ENCODE measurements at places on chromosomes 16 and 17.

- DNase-seq: no peak
These were observed 74.9 kb upstream of the HS3ST2 start for GRCh38 chr16:22739077-22739476.

- no peak for DNase-seq
These were observed 216.0 kb downstream of the C16orf78 start for GRCh38 chr16:49589544-49590031.

DNA sequence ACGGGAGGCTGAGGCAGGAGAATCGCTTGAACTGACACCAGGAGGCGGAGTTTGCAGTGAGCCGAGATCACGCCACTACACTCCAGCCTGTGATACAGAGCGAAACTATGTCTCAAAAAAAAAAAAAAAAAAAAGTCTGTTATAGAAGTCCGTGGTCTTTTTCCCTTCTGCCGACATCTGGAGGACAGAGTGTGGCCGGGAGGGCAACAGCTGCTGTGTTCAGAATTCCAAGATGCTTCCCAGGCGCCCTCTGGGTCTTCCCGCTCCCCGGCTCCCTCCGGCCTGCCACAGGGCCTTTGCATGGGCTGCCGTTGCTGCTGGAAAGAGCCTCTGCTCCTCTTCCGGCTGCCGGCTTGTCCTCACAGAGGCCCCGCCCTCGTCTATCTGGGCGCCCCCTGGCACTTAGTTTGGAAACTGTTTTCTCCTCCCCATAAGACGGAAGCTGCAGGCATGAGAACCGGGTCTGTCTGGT, 2.4 kb upstream of the CACNA1H start:
- DNase-seq: peak; percentile 20

DNA sequence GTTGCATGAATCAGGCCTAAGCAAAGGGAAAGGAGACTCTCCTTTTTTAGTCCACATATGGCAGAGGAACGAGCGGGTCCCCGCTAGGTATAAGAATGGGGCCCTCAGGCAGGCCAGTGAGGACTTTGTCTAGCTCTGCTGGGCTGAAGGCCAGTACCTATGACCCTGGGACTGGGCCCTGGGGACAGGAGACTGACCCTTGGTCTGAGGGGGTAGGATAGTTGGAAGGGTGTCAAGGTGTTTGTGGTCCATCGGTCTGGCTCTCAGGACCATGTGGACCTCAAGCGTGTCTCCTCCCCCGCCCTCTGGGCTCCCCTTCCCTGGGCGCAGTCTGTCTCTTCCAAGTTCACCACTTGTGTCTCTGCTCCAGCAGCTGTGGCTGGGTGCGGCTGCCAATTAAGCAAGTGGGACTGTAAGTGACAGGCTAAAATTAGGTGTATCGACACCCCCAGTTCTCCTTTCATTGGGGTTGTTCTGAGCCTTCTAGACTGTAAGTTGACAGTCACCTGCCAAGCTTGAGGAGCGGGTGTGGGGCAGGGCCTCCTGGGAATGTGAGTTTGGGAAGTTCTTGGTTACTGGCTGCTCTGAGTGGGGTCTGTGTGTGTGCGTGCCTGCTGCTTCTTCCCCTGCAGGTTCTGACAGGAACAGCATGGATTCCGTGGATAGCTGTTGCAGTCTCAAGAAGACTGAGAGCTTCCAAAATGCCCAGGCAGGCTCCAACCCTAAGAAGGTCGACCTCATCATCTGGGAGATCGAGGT, 24.5 kb downstream of the AKAP1 start:
- no peak for DNase-seq

DNA sequence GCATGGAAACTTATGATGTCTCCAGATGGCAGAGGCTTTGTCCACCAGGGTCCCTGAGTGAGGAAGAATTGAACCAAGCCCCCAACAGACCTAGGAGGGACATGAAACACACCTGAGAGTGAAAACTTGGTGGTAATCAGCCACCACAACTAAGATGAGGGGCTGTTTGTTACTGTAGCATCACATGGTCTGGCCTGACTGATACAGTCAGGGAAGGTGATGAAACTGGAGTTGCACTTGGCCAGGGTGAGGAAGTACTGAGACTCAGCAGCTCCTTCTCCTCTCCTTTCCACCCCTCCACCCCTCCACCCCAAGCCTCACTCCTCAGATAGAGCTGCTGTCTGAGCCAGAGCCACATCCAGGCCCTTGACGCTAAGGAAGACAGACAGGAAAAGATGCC, 37.2 kb downstream of the C16orf82 start:
- DNase-seq: no peak

DNA sequence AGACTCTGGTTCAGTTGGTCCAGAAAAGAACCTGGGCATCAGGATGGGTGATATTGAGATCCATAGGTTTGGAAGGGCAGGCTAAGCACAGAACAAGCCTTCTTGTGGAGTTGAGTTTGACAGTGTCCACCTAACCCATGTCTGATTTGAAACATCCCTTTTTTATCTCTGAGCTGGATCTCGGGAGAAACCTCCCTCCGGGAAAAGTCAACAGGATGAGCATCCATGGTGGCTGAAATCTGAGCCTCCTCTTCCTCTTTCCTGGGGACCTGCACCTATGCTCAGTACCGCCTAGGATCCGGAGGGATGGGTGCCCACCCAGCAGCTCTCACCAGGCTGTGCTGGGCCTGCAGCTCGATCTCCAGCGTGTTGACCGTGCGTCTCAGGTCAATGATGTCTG, 3.4 kb downstream of the KRT32 start:
- DNase-seq: no peak

GRCh38 chr16:50819706-50820105, 77.8 kb downstream of the CYLD start:
- DNase-seq: no peak

DNA sequence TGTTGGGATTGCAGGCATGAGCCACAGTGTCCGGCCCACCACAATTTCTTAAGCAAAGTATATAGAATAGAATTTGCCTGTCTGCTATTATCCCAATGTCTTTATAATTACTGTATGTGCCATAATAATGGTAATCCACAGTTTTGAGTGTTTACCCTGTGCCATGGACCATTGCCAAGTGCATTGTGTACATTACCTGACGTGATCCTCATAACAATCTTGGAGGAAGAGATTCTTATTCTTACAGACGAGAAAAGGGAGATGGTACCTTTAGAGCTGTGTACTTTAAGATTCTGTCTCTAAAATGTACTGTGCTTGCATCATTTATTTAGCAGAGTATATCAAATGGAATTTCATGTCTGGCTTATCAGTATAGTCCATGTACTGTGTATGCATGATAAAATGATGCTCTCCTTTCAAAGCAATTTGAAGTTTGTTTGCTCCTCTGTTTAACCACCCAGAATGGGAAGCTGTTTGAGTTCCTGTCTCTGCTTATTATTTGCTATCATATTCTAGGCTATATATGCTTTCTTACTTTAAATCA, 13.8 kb upstream of the CDR2 start:
- no peak for DNase-seq

- DNase-seq: no peak
These were observed 1.6 kb downstream of the NDUFAF8 start for GRCh38 chr17:81240761-81241160.

- DNase-seq: no peak
These were observed 70.2 kb downstream of the SMURF2 start for GRCh38 chr17:64591944-64592343.

DNA sequence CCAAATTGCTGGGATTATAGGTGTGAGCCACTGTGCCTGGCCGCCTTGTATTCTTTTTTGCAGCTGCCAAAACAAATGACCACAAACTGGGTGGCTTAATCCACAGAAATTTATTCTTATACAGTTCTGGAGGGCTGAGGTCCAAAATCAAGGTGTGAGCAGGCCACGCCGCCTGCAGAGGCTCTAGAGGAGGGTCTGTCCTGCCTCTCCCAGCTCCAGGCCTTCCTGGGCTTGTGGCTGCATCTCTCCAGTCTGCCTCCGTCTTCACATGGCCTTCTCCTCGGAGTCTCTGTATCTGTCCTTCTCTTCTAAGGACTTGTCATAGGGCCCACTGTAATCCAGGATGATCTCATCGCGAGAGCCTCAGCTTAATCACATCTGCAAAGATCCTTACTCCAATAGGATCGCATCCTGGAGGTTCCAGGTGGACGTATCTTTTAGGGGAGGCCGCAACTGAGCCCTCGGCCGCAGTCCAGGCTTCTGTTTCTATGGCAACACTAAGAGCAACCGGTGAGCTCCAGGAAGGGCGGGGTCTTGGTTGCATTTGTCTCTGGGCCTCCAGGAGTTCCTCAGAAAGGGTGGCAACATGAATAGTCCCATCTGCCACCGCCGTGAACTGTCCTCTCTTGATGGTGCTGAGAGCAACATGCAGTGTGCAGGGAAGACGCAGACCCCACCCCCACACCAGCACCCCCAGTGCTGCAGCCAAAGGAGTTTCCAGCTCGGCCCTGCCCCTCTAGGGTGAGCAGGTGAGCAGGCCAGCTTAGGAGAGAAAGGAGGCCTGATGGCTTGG, 29.5 kb upstream of the CREBBP start:
- no peak for DNase-seq

DNA sequence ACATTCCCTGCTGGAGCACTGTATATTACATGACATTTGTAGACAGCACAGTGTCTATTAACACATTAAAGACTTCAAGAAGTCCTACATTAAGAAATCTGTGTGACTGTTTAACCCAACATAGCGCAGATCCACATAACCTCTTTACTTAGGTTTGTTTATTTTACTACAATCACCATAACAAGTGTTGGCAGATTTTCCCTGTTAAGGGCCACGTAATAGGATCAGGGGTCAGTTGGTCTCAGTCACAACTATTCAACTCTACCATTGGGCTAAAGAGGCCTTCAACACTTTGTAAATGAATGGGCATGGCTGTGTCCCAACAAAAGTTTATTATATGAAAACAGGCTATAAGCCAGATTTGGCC, 51.3 kb upstream of the ADORA2B start:
- DNase-seq: no peak

- DNase-seq: no peak
These were observed 41.5 kb downstream of the CUEDC1 start for GRCh38 chr17:57913575-57914272.

- DNase-seq: no peak
These were observed 721.2 kb upstream of the SOX9 start for GRCh38 chr17:71399649-71400048.
